Memory B cell (primary cell): ENCODE measurements at places on chromosomes 16 and 17.

DNA sequence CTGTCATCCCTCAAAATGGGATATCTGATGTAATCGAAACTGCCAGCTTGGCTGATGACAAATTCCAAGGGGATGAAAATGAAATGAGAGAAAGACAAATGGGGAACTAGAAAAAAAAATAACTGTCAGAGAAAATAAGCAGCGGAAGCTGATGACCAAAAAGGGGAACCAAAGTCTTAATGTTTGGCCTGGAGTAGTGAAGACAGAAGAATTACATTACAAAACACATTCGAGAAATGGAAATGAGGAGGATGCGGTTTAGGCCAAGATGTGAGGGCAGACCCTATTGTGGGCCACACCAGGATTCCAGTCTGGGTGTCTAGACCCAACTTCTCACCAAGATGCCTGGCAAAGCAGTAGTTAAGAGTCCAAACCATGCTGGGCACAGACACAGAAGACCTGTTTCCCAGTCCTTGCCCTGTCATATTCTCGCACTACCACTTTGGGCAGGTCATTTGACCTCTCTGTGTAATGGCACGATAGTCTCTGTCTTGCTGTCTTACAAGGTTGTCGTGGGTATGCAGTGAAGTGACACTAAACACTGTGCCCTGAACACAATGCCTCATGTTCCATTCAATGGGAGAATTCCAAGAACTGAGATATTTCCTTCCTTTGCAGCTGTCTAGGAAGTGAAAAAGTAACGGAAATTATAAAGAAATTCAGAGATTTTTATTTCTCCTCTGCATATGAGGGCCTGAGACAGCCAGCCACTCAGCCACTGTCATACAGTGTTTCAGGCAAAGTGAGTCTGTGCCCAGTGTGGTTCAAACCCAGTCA lies 12.3 kb upstream of the CCL2 start:
- no peak for DNase-seq

DNA sequence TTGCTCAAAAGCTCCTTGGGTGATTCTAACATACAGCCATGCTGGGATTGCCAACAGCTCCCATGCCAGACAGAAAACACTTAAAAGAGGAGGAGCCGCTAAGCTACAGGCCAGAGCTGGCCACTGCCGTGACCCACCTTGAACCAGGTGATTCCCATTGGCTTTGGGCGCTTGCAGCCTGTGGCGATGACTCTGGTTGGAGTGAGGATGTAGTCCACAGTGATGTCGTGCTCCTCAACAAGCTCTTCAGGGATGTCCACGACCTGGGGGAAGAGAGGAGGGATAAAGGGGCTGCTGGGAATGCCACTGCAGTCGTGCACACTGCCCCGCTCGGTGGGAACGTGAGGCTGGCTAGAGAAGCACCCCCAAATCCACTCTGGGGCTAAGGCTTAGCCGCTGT lies 13.5 kb downstream of the MTHFSD start:
- no peak for DNase-seq

GRCh38 chr17:80163336-80163735 lies 6.5 kb upstream of the CARD14 start:
- no peak for DNase-seq

- no peak for DNase-seq
Measured at GRCh38 chr17:57966246-57966645, 11.0 kb upstream of the CUEDC1 start.

- DNase-seq, result peak; percentile 57
Measured at GRCh38 chr16:19210280-19210924, 42.4 kb downstream of the SYT17 start.

- no peak for DNase-seq
Measured at GRCh38 chr17:44970136-44970741, 2.1 kb upstream of the C1QL1 start.

- no peak for DNase-seq
Measured at GRCh38 chr17:21089933-21090901, 36.5 kb upstream of the DHRS7B start.

- no peak for DNase-seq
Measured at GRCh38 chr17:33560165-33560564, 267.1 kb upstream of the ASIC2 start.

GRCh38 chr16:49596068-49596467 lies 222.5 kb downstream of the C16orf78 start:
- no peak for DNase-seq

DNA sequence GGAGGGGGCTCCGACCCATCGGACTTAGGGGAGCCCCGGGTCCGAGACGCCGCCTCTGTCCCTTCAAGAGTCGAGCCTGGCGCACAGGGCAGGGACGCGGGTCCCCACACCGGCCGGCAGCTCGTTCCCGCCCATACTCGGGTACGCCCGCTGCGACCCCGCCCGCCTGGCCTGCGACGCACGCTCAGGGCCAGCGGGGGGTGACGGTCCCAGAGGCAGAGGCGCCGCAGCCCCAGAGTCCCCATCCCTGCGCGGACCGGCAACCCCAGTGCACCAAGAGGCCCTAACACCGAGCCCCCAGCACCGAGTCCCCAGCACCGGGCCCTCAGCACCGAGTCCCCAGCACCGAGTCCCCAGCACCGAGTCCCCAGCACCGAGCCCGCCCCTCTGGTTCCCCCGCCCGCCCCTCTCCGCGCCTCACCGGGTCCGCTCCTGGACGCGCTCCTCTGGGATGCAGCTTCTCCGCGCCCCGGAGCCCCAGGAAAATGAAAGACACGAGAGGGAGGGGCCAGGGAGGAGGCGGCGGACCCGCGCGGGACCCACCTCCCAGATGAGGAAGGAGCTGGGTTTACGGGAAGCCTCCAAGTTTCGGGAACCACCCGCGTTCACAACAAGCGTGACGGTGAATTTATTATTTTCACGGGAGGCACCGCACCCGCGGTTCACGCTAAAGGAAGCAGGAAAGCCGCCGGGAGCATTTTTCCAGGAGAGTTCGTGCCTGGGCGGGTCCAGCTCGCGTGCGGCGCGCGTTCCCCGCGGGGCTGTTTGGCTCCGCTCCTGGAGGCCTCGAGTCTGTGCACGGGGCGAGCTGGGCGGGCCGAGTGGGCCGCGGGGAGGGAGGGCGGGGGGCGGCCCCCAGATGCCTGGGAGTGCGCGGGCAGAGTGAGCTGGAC lies at the start of gene SECTM1:
Gene SECTM1 (minus strand): TSS at position 488 of the 893 bp plus-strand sequence. CDS start 6,526 bp downstream, outside the sequence.
- no peak for DNase-seq

GRCh38 chr16:87363771-87364455 lies 19.7 kb downstream of the FBXO31 start:
- DNase-seq, result no peak

- no peak for DNase-seq
Measured at GRCh38 chr17:74097450-74098135, 105.9 kb upstream of the RPL38 start.

- peak; percentile 59 for DNase-seq
Measured at GRCh38 chr17:4498461-4499397, at the start of gene SPNS2. SPNS2 (plus strand) TSS chr17:4498881; CDS start chr17:4499048, 167 bp downstream.

- no peak for DNase-seq
Measured at GRCh38 chr16:51569203-51569931, 418.3 kb upstream of the SALL1 start.
